T-helper 1 cell (primary cell): ENCODE measurements at places on chromosomes 5 and 9.

GRCh38 chr9:103522409-103522808 is 527.3 kb downstream of the CYLC2 start:
- no peak for DNase-seq

- no peak for DNase-seq
Measured at GRCh38 chr9:135443797-135444425, 35.7 kb upstream of the PPP1R26 start.

DNA sequence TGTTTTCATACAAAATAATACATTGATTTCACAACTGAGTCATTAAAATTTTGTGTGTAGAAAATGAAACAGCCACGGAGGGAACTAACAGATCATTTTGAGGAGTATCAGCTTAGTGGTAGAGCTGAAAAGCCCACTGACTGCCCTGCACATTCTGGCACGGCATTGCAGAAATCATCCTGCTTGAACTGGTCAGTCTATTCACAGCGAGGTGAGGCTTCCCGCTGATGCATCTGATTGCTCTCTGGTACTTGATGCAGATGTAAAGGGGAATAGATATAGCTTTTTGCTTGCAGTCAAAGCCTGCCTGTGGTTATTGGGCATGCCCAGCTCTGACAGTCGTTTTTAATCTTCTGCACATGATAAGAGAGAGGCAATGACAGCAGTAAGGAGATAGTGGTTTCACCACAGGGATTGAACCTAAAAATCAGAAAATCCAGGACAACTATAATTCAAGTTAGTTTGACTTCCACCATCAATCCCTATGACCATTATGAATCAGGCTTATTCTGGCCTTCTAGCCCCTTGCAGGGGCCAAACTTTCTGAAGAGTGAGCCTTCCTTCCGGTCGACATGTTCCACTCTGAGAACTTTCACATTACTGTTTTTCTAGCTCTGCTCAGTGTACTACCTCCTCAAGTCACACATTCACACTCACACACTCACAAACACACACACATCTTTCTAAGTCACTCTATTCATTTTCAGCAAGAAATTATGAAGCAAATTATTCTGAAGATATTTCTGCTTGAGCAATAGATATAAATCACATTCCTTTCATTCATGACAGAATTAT is 782.8 kb upstream of the NUDT12 start:
- DNase-seq = no peak

- DNase-seq = no peak
Measured at GRCh38 chr5:168728546-168729211, 149.5 kb upstream of the PANK3 start.

- DNase-seq = no peak
Measured at GRCh38 chr9:36099718-36100117, 36.8 kb upstream of the GLIPR2 start.

DNA sequence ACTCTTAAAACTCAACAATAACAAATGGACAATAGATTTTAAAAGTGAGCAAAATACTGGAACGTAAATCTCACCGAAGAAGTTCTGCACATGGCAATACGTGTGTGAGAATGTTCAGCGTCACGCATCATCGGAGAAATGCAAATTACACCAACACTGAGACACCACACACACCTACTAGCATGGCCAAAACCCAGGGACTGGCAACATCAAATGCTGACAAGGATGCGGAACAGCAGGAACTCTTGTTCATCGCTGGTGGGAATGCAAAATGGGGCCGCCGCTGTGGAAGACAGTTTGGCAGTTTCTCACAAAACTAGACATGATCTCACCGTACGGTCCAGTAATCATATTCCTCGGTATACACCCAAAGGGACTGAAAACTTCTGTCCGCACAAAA is 21.6 kb upstream of the CLPTM1L start:
- no peak for DNase-seq

- DNase-seq = no peak
Measured at GRCh38 chr5:178147406-178147805, 6.3 kb downstream of the NHP2 start.

DNA sequence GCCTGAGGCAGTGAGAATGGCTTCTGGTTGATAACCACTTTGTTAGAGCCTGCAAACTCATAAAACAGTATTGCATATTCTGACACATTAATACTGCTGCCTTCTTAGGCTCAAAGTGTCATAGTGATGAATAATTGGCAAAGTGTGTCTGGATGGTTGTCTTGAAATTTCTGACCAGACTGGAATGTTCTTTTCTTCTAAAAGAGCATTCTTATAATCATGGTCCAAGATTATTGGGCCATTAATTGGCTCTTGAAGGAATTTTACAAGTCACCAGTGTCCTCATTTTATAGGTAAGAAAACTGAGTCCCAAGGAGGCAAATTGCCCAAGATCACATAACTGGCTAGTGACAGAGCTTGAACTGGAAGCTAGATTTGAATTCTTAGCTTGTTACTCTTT is 111.7 kb downstream of the PCSK1 start:
- DNase-seq = no peak

DNA sequence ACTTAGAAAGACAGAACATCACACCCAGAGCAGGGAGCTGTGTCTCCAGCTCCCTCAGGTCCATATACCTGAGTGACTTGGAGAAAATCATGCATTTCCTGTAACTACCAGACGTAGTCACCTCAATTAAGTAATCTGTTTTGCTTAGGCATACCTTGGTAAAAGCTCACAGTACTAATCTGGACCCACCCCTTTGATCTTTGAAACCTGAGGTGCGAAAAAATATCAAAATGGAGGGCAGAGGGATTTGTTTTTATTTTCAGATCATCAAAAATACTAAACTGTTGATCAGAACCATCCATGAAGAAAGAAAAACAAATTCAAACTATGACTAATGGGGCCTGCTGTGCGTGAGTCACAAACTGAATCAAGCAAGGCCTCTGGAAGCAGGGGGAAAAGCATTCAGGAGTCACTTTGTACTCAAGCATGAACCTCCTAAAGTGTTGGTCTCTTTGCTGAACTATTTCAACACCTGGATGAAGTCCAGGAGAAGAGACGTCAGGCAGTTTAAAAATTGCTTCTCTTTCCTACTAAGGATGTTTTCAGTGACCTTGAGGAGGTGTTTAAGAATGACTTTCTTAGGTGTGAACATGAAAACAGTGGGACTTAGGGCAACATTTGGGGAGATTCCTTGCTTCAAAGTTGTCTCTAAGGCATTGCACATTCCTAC is 76.3 kb downstream of the MUSK start:
- DNase-seq = no peak

DNA sequence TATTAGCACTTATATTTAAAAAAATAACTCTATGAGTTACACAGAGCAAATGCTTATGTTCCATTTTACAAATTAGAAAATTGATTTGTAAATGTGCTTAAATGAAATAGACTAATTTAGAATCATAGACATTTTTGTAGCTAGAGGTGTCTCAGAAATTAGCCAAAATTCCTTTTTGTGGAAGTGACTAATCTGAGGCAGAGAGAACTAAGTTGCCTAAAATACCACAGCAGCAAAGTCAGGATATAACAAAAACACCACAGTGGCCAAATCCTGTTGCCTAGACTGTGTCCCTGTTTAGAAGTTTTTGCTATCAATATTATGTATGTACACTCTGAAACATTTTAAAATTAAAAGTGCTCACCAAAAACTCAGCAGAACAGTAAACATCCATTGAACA is 18.7 kb downstream of the ADAMTSL1 start:
- DNase-seq = no peak

GRCh38 chr5:142432961-142433360 is 108.1 kb upstream of the SPRY4 start:
- DNase-seq = peak; percentile 54

- no peak for DNase-seq
Measured at GRCh38 chr5:146340260-146341081, 1.8 kb downstream of the POU4F3 start.

DNA sequence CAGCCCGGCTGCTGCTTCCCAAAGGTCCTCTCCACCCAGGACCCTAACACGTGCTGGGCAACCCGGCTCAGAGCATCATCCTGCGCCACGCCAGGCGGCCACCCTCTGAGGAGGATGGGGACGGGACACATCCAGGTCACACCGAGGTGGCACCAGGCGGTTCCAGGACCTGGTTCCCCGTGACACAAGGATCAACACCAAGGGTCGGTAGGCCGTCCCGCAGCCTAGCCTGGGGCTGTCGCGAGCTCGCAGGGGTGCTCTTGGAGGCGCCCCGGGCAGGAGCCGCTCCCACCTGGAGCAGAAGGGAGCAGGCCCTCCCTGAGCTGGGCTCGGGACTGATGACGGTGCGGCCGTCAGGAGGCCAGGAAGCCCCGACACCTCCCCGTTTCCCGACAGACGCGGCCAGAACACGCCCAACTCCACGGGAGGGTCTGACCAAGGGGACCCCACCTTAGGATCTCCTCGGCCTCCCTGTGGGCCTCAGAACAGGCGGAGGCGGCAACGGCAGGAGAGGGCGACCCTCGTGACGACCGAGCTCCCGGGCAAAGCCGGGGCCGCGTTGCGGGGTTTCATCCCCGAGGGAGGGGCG is 6.3 kb downstream of the EXD3 start:
- no peak for DNase-seq

DNA sequence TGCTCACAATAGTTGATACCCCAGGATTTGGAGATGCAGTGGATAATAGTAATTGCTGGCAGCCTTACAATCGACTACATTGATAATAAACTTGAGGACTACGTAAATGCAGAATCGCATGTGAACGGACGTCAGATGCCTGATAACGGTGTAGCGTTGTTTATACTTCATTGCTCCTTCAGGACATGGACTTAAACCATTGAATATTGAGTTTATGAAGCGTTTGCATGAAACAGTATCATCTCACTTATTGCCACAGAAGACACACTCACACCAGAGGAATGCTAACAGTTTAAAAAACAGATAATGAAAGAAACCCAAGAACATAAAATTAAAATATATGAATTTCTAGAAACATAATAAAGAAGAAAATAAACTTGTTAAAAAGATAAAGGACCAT is 101.6 kb downstream of the GABBR2 start:
- no peak for DNase-seq

DNA sequence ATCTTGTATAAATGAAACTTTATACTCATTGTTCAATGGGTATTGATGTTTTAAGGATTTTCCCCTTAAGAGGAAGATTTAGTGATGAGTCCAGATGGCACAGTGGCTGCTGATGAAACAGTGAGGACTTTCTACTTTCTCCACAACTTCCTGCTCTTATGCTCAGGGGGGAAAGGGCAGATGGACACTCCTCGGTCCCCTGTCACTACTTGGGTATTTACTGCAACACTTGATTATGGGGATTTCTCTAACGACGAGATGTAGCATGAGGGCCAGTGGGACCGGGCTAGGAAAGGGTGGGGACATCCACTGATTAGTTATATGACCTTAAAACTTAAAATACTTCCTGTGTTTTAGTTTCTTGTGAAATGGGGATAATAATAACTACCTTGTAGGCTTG is 146.1 kb upstream of the HMHB1 start:
- no peak for DNase-seq

- no peak for DNase-seq
Measured at GRCh38 chr9:16871336-16872151, 1.1 kb upstream of the BNC2 start.

- DNase-seq = no peak
Measured at GRCh38 chr9:124322618-124323432, 65.1 kb downstream of the NEK6 start.

- DNase-seq = no peak
Measured at GRCh38 chr9:70588999-70589398, 174.5 kb upstream of the KLF9 start.

DNA sequence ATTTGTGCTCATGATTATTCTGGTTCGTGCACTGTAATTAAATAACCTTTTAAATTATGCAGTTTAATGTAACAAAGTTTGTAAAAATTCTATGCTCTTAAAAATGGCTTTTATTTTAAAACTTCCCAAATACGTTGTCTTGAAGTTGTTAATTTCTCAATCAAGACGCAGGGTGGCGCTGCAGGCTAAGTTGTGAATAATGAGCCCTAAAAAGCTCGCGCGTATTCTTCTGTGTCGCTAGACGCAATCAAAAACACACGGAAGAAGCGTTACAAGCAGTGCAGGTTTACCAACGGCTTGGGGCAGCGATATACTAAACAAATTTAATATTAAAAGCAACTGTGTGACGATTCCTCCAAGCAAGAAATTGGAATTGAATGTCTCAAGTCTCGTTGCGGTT is at the start of gene PCDHB4:
Gene PCDHB4, plus strand, starts transcription at position 256 of the 400 bp plus-strand sequence. CDS start 181 bp downstream, outside the sequence.
- no peak for DNase-seq

DNA sequence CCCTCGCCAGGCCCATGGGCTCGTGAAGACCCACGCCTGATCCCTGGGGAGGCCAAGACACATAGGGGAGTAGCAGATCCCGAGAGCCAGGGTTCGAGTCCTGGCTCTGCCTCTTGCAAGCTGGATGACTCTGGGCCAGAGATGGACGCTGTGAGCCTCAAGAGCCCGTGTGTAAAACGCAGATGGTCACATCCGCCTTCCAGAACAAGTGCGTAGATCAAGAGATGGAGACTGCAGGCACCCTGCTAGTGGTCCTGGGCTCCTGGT is 8.2 kb downstream of the ST6GALNAC4 start:
- no peak for DNase-seq

- no peak for DNase-seq
Measured at GRCh38 chr9:132622159-132622558, 39.8 kb downstream of the BARHL1 start.

GRCh38 chr5:139667001-139667729 is 19.0 kb downstream of the CXXC5 start:
- peak; percentile 35 for DNase-seq

GRCh38 chr5:146088098-146088497 is 17.3 kb downstream of the PLAC8L1 start:
- no peak for DNase-seq

DNA sequence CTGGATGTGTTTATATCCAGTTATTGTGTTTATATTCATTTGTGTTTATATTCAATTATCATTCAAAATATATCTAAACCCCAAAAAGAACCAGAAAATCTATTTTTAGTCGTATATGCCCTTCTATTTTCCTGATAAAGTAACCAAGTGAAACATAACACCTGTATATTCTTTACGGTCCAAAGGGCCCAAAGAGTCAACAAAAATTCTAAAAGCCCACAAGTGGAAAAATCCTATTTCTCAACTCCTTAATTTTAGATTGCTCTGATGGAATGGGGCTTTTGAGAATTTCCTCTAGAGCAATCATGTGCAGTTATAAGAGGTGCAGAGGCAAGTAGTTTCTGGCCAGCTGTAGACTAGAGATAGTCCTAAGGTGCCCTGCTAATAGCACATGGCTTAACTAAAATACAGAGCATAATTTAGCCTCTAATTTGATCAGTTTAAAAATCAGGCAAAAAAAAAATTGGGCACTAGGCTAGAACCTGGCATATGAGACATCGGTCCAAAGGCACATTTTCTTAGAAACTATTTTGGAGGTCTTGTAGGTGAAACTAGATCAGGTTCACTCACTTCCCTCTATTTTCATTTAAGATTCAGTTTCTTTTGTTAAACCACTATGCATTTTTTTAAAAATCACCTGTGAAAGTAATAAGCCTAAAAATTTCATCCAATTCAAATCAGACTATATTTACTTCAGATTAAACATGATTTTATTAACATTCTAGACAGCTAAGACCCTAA is 256.0 kb downstream of the FBXL17 start:
- no peak for DNase-seq

GRCh38 chr5:40484495-40484894 is 195.2 kb upstream of the PTGER4 start:
- no peak for DNase-seq

- DNase-seq = no peak
Measured at GRCh38 chr5:117982691-117983090, 1005.7 kb downstream of the DTWD2 start.
